ENCODE measurements at places on chromosomes 3 and 15. TPM values are rescaled to one million over a fixed set of nuclear protein-coding genes. Genes with fewer than 3 reads are reported as not detected.

The BNC1 gene
- total RNA-seq: not detected

The GOLGA6D gene
- total RNA-seq: not detected

The CTXN2 gene
- total RNA-seq: not detected

The NR1D2 gene
- 15.9 TPM for total RNA-seq

The EDEM1 gene
- 145 TPM for total RNA-seq

The LSMEM2 gene
- 0.34 TPM for total RNA-seq

The ERC2 gene
- not detected for total RNA-seq

- ATAC-seq: no peak
Measured at GRCh38 chr3:131729643-131730017, 226.9 kb upstream of the MRPL3 start.

DNA sequence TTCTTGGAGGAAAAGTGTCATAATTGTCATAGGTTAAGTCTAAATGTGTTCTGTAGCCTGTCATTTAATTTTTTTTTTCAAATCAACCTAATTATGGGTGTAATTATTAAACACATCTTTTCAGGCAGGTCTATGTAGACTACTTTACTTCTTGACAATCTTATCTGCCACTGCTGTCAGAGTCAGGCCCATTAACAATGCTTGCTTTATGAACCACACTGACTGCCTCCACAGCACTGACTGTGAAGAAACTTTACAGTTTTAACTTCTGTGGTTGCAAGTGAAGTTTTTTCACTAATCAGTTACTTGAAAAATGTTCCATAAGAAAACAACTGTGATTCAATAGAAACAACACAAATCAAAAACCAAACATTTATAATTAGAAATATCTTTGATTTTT is 407.8 kb downstream of the PLCL2 start:
- ATAC-seq: no peak

- no peak for ATAC-seq
Measured at GRCh38 chr3:54120657-54121413, 1.5 kb upstream of the CACNA2D3 start.

DNA sequence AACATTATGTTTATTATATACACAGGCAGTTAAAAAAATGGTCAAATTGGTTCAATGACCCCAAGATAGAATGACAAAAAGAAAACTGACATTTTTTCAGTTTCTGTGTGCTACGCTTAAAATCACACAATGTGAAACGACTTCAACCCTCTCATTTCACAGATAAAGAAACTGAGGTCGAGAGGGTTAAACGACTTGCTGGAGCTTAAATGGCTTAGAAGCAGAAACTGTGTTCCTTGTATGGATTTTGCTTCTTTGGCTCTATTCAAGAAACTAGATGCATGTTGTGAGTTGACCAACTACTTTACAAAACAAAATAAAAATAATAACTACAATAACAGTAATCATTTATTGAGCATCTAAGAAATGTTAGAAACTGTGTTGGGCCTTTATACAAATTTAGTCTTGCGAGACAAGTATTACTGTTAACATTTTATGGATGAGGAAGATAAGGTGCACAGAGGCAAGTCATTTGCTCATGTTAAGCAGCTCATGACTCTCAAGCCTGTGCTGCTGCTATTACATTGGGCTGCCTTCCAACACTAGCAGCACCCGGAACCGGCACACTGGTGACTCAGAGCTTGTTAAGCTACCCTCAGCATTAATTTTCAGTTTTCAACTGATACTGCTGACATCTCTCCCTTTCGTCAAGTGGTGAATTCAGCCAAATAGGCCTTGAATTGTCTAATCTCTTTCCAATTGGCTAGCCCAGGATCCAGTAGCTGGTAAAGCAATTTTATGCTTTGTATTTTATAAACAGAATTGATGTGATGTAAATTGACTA is 487.6 kb downstream of the NAALADL2 start:
- ATAC-seq: no peak

- ATAC-seq: no peak
Measured at GRCh38 chr15:78550194-78550593, 9.9 kb downstream of the PSMA4 start.

GRCh38 chr3:41477399-41478014 is 278.2 kb downstream of the CTNNB1 start:
- ATAC-seq: no peak

GRCh38 chr3:55484801-55485791 is 2.0 kb downstream of the WNT5A start:
- peak; percentile 37 for ATAC-seq

DNA sequence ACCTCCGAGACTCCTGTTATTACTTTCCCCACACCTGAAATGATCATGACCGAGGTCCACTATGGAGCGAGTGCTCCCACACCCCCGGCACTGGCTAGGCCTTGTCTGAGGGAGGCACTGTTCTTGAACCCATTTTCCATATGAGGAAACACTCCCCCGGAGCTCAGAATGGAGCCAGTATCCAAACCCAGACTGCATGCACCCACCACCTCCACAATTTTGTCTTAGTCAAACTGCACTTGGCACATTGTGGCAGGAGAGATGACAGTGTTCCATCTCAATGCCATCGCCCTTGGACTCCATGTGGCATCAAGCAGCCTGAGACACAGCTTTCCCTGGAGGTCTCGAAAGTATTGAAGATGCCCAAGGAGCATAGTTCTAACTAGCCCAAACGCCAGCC is 154.1 kb downstream of the NUP210 start:
- no peak for ATAC-seq

DNA sequence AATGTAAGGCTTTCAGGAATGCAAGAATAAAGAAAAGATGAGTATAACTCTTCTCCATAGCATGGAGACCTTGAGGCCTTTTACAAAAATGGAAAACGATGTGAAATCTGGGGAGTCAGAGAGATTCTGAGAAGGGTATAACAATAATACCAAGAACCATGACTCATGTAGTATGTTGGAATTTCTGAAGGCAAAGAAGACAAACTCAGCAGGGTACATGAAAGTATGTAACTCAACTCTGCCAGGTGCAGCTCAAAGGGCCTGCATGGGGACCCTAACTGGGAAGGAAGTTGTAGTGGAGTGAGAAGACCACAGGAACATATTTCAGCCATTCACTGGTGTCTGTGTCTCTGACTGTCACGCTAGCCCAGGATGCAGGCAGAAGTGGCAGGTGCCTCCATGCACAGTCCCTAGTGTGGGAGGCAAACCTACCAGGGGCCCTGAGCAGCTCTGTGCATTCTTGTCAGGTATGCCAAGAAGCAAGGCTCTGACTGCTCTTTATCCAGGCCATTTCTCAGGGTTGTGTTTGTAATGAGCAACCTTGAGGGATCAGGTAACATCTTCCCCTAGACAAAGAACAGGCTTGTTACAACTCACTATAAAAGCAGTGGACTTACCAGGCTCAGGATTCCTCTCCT is 57.2 kb downstream of the GPR156 start:
- peak; percentile 40 for ATAC-seq

- no peak for ATAC-seq
Measured at GRCh38 chr3:80701349-80701748, 933.6 kb upstream of the ROBO1 start.

DNA sequence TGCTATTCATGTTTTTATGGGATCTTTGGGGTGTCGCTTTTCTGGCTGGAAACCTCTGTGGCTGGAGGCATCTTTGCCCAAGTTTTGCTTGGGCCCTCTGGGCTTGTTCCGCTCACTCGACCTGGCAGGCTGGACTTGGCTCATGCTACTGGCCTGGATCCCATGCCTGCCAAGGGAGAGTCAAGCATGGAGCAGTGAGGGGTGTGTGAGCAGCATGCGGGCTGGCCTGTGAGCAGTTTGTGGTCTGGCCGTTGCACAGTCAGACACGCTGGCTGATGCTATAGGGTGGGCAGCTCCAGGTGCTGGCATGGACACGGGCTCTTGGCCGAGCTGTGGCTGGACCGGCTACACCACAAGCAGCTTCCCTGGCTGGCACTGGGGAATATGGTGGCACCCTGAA is 491.1 kb downstream of the AGBL1 start:
- no peak for ATAC-seq

DNA sequence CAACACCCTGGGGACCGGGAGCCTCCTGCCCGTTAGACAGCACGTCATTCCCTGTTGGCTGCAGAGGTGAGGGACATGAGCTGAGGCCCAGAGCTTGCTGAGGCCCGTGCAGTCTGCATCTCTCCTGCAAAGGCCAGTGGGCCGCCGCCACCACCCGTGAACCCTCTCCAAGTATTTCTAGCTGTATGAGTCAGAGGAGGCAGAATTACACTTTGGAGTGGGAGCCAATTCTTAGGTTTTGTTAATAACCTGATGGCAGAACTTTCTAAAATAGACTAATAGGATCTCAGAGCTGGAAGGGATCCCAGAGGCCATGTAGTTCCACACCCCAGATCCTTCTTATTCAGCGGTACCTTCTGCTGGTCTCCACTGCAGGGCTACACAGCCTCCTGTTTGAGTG is 335.2 kb upstream of the CTDSPL start:
- no peak for ATAC-seq

- ATAC-seq: no peak
Measured at GRCh38 chr3:119679874-119680273, 2.7 kb upstream of the COX17 start.

GRCh38 chr3:147354623-147355022 is 51.7 kb downstream of the ZIC4 start:
- no peak for ATAC-seq

DNA sequence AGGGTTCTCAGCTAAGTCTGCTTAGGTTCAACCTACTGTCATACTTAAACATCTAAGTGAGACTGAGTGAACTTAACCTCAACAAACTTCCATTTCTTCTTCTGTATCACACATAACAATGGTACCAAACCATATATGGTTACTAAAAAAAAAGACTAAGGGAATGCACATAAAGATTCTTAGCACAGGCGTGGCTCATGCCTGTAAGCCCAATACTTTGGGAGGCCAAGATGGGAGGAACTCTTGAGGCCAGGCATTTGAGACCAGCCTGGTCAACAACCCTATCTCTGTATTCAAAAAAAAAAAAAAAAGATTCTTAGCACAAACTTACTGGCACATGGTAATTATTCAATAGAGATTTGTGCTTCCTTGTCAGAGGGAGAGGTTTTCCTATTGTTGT is 57.9 kb downstream of the ACAP2 start:
- ATAC-seq: no peak

DNA sequence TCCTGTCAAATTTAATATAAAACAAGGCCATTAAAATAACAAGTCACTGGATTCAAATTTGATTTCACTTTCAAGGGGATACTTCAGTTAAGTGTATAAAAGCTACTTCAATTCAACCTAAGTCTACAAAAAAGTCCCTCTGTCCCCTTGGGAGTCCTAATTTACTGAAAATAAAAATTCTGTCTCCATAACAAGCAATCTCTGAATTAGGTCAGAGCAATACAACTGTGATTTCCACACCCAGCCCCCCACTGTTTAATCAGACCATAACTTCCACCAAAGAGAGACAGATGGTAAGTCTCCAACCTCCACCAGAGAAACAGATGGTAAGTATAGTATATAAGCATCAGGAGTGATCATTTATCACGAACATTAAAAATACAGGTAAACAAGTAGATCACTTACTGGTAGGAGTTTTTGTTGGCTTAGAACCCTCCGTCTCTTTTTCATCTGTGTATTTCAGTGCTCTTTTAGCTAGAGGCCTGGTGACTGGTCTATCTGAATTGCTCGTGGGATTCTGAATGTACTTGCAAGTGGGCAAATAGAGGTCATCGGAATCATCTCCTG is 12.1 kb downstream of the SGO1 start:
- ATAC-seq: no peak

GRCh38 chr15:91908391-91908790 is 54.9 kb downstream of the SLCO3A1 start:
- peak; percentile 87 for ATAC-seq

- no peak for ATAC-seq
Measured at GRCh38 chr15:60316961-60317360, 80.8 kb downstream of the ANXA2 start.
